ENCODE measurements at places on chromosomes 5 and 9. TPM values are rescaled to one million over a fixed set of nuclear protein-coding genes. Genes with fewer than 3 reads are reported as not detected.

DNA sequence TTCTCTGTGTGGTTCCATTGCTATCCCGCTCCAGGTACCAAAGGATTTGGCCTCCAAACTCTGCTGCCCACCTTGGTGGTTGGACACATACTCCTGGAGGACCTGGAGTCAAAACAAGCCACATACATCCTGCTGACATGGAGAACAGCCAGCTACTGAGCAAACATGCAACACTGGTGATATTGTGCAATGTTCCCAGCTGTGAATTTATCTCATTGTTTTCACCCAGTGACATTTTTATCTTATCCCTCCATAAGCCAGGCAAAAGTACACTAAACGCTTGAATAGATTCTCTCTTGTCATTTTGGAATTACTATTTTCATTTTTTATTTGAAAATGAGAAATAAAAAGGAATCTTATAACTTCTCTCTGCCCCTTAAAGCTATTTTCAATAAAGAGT, 11.1 kb upstream of the CTSL start:
- peak; percentile 49 for DNase-seq

DNA sequence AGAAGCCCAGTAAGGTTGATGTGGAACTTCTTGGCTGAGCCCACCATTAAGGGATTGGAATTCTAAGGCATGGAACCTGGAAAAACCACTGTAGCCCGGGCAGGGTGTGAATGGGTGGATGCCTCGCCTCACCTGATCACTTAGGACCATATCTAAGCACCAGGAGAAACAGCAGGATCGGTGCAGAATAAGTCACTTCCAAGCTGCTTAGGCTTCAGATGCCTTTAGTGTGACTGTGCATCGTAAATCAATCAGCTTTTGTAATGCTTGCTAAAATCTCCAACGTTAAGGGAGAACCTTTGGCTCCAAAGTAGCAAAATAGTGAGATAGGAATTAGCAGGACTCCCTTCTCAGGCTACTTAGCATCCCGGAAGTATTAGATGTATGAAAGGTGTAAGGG, 103.9 kb upstream of the MEGF10 start:
- DNase-seq: no peak

DNA sequence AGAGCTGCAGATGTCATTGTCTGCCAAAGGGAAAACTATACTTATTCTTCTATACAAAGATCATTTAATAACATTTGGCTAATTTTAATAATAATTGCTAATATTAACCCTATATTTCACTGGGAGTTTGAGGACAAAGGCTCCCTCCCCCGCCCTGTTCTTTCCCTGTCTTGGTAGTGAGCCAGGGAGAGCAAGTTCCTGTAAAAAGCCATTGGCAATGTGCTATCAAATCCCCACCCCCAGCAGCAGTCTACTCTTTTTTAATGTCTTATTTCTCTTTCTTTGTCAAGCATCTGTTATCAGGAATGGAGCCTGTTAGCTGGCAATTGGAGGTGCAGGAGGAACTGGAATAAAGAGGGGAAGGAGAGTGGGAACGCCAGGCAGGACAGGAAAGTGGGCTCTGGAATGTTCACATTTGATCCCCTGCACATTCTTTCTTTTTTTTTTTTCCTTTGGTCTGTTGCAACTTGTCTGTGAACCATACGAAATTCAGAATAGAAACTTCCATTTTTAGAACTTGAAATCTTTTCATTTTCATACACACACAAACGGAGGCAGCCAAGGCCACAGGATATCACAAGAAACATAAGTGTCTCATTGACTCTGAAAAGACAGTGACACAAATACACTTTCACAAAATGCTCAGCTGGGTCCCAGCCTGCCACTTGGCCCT, 664.8 kb upstream of the ZNF608 start:
- peak; percentile 49 for DNase-seq

DNA sequence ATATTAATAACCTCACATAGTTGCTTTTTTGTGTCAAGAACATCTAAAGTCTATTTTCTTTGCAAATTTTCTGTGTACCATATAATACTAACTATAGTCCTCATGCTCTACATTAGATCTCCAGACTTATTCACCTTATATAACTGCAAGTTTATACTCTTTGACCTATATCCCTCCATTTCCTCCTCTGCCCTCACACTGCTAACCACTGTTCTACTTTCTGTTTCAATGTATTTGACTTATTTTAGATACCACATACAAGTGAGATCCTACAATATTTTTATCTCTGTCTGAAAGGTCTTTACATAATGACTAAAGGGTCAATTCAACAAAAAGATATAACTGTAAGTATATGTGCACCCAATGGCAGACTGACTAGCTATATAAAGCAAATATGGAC, 789.7 kb upstream of the ZNF608 start:
- DNase-seq: no peak

- no peak for DNase-seq
Observed at GRCh38 chr5:72459089-72459661, 48.0 kb downstream of the ZNF366 start.

DNA sequence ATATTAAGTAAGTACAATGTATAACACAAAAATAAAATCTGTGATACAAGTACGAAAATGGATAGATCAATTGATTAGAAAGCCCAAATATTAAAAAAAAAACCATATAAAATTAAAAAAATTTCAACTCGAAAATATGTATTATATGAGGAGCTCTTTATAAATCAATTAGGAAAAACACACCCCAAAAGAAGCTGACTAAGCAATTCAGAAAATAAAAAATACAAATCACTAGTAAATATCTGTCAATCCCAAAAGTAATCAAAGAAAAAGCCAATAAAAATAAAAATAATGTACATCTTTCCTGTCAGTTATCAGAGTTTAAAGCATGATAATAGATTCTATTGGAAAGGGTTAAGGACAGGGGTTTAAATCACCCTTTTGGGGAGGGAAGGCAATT, 10.2 kb upstream of the ACSL6 start:
- no peak for DNase-seq

DNA sequence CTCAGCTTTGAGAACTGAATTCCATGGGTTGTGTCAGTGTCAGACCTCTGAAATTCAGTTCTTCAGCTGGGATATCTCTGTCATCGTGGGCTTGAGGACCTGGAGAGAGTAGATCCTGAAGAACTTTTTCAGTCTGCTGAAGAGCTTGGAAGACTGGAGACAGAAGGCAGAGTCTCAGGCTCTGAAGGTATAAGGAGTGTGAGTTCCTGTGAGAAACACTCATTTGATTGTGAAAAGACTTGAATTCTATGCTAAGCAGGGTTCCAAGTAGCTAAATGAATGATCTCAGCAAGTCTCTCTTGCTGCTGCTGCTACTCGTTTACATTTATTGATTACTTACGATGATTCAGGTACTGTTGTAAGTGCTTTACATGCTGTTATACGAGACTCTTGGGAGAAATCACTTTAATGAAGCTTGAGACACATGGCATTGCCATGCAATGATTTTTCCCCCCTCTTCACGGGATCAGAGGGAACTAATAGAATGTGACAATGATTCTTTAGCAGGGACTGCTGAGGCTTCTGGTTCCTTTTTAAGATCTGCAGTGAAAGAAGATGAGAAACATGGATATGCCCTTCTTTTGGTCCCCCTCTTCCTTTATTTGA, 63.8 kb downstream of the PTTG1 start:
- no peak for DNase-seq

DNA sequence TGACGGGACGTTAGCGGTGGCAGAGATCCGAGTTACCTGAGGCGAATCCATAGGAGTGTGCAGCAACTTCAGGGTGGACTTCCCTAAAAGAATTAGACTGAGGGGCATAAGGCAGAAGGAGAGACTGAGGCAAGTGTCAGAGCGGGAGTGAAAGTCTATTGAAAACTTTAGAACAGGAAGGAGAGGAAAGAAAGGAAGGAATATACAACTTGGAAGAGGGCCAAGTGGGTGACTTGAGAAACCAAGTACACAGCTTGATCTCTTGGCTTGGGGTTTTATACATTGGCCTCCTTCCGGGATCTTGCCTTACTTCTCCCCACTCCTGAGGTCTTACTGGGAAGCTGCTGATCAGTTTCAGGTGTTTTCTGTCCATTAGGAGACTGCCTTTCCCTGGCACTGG, 84.9 kb downstream of the SNX18 start:
- DNase-seq: no peak

DNA sequence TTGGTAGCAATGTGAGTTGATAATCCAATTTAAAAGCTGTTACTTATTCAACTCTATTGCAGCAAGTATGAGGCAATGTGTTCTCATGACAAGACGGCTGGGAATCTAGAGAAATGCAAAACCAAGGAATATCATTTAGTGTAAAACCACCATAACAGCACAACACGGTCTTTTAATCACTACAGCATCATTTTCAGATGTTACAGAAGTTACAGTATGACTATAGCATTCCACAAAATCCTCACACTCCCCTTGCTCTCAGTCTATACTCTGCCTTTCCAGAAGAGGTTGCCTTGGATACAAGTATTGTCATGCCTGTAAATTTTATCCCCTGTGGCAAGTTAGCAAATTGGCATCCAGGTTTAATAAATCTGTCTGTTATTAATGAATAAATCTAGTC, 28.6 kb upstream of the TAS2R1 start:
- DNase-seq: no peak

GRCh38 chr5:124584991-124585715, 161.3 kb downstream of the ZNF608 start:
- no peak for DNase-seq

- DNase-seq: no peak
Observed at GRCh38 chr9:86549920-86550319, 195.7 kb upstream of the TUT7 start.

DNA sequence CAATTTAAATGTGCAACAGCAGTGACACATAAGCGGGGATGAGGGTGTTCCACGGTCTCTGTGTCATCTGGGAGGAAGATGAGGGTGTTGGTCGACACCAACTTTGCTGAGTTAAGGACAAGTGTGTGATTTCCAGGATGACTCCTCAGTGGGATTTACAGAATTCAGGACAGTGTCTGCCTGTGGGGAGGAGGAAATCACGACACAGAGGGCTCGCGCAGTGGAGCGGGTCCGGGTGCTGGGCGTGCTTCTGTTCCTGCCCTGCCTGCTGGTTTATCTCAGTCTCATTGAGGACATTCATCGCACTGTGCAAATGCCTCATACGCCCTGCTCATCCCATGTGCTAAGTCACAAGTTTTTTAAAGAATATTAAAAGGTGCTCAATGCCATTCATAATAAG, 73.7 kb upstream of the ADAMTS2 start:
- no peak for DNase-seq

DNA sequence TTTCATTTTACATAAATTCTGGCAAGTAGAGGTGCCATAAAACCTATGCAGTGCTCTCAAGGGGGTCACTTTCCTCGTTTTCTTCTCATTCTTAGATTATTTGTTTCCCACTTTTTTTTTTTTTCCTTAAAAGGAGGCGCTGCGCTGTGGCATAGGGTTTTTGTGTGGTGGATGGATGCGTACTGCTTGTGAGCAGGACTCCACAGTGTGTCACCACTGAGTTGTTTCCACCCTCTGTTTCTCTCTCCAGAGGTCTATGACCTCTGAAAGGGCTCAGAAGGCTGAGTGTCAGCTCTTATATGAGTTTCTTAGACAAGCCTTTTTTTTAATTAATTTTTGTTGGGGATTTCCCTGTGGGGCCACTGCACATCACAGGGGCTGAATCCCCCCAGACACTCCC, 13.6 kb upstream of the CLTB start:
- no peak for DNase-seq

GRCh38 chr9:138102246-138103051, 224.9 kb downstream of the CACNA1B start:
- no peak for DNase-seq

DNA sequence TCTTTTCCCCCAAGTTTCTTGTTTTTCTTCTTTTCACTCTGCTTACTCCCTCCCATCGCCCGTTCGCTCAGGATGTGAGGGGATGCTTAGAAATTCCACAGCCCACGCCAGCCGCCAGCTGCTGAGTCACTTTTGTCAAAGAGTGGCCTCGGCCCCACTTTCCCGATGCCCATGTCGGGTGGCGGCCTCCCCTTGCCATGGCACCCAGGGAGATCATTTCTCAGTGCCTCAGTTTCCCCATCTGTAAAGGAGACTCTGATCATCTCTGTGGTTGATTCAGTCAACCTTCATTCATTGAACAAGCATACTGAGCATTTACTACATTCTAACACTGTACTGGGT, 353 bp upstream of the PDGFRB start:
- no peak for DNase-seq

- DNase-seq: no peak
Observed at GRCh38 chr5:143328589-143329220, 74.8 kb downstream of the NR3C1 start.

GRCh38 chr5:71924980-71925379, 182.3 kb upstream of the MAP1B start:
- DNase-seq: peak; percentile 39

Gene KCTD16
- total RNA-seq: 0.02 TPM

Gene PTPRD
- total RNA-seq: not detected

Gene PCDH12
- not detected for total RNA-seq
